ENCODE measurements at places on chromosomes 7 and 10.

GRCh38 chr7:82631998-82632397 lies 188.4 kb upstream of the CACNA2D1 start:
- DNase-seq: no peak

DNA sequence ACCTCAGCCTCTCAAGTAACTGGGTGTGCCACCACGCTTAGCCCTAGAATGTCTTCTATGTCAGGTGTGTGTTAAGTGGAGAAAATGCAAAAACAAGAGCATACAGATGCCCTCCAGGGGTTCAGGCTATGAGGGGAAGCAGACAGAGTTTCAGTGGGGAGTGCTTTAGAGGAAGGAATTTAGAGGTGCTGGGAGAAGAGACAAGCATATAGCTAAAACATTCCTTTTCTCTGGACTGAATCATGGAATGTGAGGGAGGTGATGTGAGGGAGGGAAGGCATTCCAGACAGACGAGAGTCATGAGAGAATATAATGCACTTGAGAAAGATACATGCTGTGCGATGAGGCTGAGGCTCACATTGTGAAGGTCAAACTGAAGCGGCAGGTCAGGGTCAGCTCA lies 6.6 kb upstream of the ZNF786 start:
- DNase-seq: no peak

- no peak for DNase-seq
Observed at GRCh38 chr7:31720366-31720765, 33.4 kb downstream of the PPP1R17 start.

GRCh38 chr10:59937720-59938119 lies 31.4 kb upstream of the CCDC6 start:
- DNase-seq: no peak

- no peak for DNase-seq
Observed at GRCh38 chr10:50540826-50541122, 83.0 kb downstream of the SGMS1 start.

GRCh38 chr7:67542916-67543315 lies 546.3 kb downstream of the TYW1 start:
- no peak for DNase-seq

DNA sequence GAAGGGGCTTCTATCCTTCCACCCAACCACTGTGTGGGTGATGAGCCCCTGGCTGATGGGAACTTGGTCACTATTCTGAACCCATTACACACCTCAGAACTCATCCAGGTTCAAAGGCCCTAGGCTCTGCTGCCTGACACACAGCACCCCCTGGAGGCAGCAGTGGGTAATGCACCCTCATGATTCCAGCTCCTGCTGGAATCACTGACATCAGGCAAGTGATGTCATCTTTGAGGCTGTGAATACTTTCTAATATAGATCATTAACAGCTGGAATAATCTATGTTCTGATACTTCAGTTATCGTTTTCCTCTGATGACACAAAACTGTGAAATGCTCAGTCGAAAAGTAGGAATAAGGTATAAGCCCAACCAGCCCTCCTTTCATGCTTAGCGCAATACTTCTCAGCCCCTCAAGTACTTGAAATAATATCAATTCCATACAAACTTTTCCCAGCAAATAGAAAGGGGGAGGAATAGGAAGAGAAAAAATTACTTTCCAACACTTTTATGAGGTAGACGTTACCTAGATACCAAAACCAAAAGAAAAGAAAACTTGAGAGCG lies 7.5 kb upstream of the RBP3 start:
- DNase-seq: peak; percentile 58

DNA sequence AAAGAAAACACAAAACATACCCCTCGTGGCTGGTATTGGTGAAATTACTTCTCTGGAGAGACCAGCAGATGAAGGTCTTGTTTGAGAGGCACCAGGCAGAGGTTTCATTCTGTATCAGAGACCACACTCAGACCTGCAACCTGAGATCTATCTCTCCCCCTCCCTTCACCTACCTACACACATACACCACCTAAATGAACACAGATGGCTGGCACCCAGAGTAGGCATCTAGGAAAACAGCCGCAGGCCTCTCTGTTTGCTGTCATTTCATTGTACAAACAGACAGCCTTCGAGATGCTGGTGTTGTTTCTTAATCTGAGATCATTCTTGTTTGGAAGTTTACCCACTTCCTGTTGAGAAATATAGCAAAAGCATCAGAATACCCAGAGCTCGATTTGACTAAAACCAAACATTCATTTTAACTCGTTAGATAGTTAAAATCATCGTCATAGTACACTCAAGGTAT lies 173.9 kb upstream of the SLC25A13 start:
- no peak for DNase-seq

DNA sequence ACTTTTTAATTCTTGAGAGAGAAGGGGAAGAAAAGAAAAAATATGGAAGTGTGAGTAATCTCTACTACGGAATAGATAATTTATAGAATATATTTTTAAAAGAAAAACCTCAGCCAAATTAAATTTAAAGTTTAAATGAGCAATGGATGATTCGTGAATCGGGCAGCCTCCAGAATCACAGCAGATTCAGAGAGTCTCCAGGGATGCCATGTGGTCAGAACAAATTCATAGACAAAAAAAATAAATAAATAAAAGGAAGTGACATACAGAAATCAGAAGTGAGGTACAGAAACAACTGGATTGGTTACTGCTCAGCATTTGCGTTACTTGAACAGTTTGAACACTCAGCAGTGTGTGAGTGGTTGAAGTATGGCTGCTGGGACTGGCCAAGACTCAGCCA lies 53.0 kb downstream of the PHYHIPL start:
- no peak for DNase-seq

- DNase-seq: no peak
Observed at GRCh38 chr7:92108821-92109220, 25.5 kb downstream of the CYP51A1 start.

DNA sequence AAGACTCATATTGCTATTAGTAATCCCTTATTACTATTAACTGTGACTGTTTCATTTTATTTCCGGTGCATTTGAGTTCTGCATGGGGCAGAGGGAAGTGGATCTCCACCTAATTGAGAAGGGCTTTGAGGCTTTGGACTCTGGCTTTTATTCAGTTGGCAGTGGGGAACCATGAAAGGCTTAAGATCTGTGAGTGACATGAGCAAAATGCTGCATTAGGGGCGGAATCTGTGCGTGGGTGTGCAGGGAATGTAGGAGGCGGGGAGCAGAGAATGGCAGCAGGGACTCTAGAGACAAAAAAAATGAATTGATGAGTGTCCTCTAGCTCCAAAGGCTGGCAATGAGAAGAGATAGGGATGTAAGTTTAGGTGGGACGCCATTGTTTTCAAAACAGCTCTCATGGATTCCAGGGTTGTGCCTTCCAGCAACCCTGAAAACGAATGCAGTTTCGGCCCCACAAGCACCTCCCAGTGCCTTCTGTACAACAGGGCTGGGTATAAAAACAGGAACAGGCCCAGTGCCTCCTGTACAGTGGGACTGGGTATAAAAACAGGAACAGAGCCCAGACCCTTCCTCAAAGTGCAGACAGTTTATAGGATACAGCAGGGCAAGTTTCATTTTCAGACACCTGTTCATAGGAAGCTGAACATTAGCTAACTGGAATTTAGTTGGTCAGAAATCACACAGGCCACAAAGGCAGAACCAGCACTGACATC lies 663.3 kb upstream of the FOXK1 start:
- DNase-seq: no peak

DNA sequence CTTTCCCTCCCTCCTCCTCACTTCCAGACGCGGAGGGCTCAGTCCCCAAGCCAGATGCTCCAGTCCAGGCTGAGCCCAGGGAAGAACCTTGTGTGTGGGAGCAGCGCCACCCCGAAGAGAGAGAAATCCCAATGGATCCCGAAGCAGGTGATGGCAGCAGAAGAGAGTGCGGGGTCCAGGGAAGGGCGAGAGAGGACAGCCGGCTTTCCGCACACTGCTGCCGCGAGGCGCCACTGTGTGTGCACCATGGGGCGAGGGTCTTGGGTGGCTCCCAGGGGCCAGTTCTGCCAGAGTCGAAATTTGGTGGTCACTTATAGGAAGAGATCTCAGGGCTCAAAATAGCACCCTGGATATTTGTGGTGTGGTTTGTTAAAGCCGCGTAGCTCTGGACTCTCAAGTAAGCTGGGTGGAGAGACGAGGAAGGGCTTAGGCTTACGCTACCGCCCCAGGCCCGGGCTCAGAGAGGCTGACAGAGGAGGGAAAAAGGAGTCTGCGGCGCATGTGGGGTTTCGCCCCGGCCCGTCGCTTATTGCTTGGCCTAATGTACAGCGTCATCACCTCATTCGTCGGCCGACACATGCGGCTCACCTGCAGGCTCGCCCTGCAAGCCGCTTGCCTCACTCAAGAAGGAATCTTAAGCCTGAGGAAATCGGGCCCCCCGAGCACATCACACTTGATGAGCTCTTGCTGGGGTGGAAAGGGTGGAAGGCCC lies 12.1 kb downstream of the ZNF282 start:
- DNase-seq: no peak

DNA sequence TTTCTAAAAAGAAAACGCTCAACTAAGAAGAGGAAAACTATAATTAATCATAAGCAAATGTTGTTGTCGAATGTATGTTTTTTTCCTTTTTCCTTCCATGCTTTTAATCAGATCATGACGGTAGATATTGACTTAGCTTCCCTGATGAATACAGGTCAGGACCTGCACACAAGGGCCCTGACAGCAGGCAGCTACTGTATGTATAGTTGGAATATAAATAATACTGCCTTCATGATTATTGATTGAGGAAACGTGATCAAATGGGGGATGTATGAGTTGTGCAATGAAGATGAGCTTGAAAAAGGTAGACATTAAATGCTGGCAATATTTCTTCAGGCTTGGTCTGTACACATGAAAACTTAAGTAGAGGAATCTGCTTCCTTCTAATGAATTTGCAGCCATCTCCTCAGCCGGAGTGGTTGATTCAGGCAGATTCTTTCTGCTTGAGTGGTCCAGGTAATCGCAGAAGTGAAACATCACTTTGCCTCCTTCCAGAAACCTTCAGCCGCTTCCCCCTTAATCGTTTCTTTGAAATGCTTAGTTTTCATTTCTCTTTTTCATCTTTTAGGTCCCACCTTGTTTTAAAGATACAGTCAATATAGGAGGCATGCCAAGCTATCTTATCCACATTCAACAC lies 656.5 kb downstream of the SDK1 start:
- DNase-seq: no peak

- DNase-seq: no peak
Observed at GRCh38 chr7:122302761-122303530, 1.6 kb downstream of the FEZF1 start.

- no peak for DNase-seq
Observed at GRCh38 chr7:111568419-111568818, 6.1 kb upstream of the IMMP2L start.

DNA sequence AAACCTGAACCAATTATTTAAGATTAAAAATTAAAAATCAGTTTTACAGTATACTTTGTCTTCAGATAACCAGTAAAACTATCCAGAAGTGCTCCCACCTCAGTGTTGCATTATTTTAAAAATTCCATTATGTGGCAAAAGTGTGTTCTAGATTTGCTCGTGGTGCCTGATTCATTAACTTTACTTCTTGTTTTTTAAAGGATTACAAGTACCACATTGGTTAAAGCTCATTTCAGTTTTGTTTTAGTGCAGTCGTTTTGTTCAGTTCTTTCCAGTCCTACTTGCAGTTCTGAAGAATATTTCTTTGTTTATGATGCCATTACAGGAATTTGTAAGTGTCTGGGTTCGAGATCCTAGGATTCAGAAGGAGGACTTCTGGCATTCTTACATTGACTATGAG lies 69.0 kb downstream of the SNX10 start:
- no peak for DNase-seq

GRCh38 chr10:113825791-113826190 lies 28.1 kb downstream of the DCLRE1A start:
- no peak for DNase-seq

- no peak for DNase-seq
Observed at GRCh38 chr7:6316226-6316625, 43.8 kb upstream of the CYTH3 start.

GRCh38 chr7:116574025-116574822 lies 49.4 kb downstream of the CAV1 start:
- no peak for DNase-seq

DNA sequence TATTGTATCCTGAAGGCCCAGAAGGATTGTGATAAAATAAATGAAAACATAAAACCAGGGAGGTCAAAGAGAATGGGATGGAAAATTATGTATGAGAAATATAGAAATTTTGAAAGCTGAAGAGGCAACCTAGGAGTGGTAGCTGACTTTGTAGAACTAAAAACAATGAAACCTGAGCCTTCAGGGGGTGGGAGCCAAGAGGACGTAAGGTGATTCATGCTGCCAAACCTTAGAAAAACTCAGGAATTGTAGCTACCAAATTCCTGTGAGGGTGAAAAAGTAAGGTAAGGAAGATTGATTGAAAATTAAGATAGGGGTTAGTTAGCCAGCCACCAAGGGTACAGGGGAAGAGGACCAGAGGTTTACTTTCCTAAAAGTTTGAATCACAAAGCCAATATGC lies 213.2 kb downstream of the KCND2 start:
- DNase-seq: no peak

Data from stimulated activated CD4-positive, alpha-beta T cell treated with anti-CD3 and anti-CD28 coated beads, TNF-alpha, amount 100 ng/mL, for 24 hours (primary cell).